Hematopoietic multipotent progenitor cell treated with erythropoietin and hydrocortisone succinate and interleukin-3 and kit ligand, for 15 days (in vitro differentiated cells): ENCODE measurements at places on chromosomes 12 and 14.
A peak's percentile ranks its signal among the peaks of the same experiment; 100 is the strongest.

DNA sequence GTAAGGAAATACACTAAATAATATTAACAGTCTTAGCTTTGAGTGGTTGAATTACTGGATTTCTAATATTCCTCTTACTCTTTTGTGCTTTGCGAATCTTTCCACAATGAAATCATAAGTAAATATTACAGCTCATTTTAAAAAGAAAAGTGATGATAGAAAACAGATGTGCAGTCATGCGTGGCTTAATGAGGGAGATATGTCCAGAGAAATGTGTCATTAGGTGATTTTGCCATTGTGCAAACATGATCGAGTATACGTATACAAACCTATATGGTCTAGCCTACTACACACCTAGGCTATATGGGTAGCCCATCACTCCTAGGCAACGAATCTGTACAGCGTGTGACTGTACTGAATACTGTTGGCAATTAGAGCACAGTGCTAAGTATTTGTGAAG, 59.3 kb downstream of the SLC15A5 start:
- DNase-seq, result no peak

- no peak for DNase-seq
Measured at GRCh38 chr12:117100851-117101673, 1.8 kb upstream of the TESC start.

- no peak for DNase-seq
Measured at GRCh38 chr14:34169561-34169960, 218.7 kb upstream of the EGLN3 start.

GRCh38 chr12:53174881-53175491, 5.5 kb upstream of the ZNF740 start:
- no peak for DNase-seq

DNA sequence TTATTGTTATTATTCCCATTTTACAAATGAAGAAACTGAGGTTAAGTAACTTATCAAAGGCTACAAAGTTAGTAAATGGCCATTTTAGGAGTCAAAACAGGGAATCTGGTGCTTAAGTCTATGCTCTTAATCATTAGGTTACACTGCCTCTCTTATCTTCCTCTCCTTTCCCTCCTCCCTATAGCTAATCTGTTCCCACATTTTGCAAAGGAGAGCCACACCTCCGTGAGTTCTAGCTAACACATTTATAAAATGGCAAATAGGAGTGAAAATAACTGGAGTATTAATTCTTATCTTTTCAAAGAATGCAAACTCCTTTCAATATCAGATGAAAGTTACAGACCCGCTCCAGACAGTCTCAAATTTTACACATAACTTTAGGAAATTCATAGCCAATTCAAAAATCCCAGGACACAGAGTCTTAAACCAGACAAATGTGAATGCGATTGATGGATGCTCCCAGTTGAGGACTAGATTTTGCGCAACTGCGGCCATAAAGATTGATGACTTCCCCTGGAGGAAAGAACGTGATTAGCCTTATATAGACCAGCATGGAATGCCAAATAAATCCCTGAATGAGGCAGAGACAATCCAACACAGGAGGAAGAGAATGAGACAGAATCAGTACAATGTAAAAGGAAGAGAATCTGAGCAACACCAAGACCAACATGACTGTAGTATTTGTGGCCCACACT, 225.0 kb upstream of the ARID2 start:
- no peak for DNase-seq

GRCh38 chr12:6923003-6923732, 4.6 kb upstream of the ATN1 start:
- DNase-seq, result no peak

DNA sequence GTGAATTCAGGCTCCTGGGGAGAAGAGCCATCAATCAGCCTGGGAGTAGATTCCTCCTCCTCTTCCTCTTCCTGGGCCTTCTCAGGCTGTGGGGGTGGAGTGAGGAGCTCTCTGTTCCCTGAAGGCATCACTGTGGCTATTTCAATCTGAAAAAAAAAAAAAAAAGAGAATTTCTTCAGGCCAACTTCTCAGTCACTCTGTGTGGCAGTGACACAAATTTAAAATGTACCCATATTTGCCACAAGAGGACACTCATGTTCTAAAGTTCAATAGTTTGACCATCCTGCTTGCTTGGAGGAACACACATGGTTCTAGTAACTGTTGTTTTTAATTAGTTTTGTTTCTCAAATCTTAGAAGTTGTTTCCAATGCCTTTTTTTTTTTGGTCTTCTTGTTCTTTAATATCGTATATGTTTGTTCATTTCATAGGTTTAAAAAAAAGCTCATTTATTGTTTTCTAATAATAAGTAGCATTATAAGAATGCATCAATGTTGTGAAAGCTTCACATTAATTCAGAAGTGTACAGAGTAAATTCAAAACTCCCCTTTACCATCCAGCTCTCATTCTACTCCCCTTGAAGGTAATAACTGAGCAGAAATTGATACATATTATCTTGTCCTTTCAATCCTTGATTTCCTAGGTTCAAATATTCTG, 23.3 kb upstream of the CCER1 start:
- DNase-seq, result no peak

GRCh38 chr14:52391881-52392615, 77.9 kb downstream of the PTGER2 start:
- DNase-seq, result no peak

- DNase-seq, result no peak
Measured at GRCh38 chr12:46412857-46413256, 40.3 kb upstream of the SLC38A2 start.

- DNase-seq, result no peak
Measured at GRCh38 chr14:61280092-61280525, 1.0 kb downstream of the TMEM30B start.

GRCh38 chr12:96220902-96221301, 26.7 kb downstream of the ELK3 start:
- DNase-seq, result no peak

DNA sequence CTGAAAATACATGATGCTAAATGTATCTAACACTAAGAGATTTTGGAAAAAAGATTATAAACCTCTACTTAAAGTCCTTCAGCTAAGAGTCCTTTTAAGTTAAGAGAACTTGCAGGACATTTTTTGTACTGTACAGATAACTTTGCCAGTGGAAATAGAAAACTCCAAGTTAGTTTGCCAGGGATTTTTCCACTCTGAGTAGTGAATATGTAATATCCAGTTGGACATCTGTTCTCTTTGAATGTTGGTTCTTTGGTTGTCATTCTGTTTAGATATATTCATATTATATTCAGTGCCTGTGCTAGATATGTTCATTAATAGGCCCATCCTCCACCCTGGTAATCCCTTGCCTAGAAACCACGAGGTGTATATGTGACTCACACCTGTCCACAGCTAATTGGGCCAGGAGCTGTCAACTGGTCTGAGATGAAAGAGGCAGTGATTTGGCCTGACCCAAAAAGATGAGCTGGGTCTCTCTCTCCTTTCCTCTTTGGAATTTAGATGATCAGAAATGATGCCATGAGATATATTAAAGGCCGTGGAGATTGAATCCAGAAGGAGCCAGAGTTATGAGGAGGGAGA, 261.0 kb upstream of the LRIG3 start:
- DNase-seq, result no peak

GRCh38 chr12:113907446-113908180, 58.5 kb downstream of the RBM19 start:
- no peak for DNase-seq

- no peak for DNase-seq
Measured at GRCh38 chr14:61925732-61926435, 163.7 kb downstream of the SNAPC1 start.

- no peak for DNase-seq
Measured at GRCh38 chr12:120835304-120835612, 68.9 kb downstream of the SPPL3 start.

GRCh38 chr12:51269174-51270066, 795 bp downstream of the SMAGP start:
- peak; percentile 20 for DNase-seq

- DNase-seq, result no peak
Measured at GRCh38 chr14:105335735-105336476, 21.4 kb downstream of the PACS2 start.

- no peak for DNase-seq
Measured at GRCh38 chr12:38543151-38543550, 226.6 kb downstream of the ALG10B start.

GRCh38 chr12:63826006-63826585, 18.4 kb upstream of the SRGAP1 start:
- DNase-seq, result no peak

GRCh38 chr14:77601846-77602619, 14.4 kb downstream of the SPTLC2 start:
- DNase-seq, result no peak
